ENCODE measurements at places on chromosomes 2 and 18.

GRCh38 chr2:148023861-148024260 is 3.0 kb downstream of the MBD5 start:
- DNase-seq: no peak

GRCh38 chr18:58468191-58468590 is 160.7 kb downstream of the ALPK2 start:
- no peak for DNase-seq

DNA sequence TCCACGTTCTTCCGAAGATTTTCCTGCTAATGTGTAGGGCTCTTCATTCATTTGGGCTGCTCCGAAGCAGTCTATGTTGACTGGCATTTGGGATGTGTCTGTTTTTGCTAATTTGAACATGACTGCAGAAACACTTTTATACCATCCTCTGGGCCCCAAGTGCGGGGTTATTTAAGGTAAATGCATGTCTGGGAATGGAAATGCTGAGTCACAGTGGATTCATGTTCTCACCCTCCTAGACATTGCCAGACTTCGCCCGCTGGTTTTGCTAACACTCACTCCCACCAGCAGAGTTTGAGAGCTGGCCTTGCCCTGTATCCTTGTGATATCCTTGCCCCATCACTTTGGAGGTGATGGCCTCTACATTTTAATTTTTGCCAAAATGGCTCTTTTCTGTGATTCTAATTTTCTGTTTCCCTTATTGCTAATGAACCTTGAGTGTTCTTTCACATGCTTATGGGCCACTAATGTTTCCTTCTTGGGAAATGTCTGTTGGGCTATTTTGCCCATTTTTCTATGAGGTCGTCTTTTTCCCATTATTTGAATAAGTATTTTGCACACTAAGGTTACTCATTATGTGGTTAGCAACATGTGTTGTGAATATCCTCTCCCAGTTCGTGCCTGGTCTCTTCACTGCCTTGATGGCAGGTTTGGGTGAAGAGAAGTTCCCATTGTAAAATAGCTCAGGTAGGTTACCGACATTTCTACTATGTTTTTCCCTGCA is 204.1 kb downstream of the GLI2 start:
- no peak for DNase-seq

GRCh38 chr2:18500333-18500732 is 60.1 kb downstream of the RDH14 start:
- no peak for DNase-seq

GRCh38 chr2:99261242-99261641 is 5.8 kb upstream of the LYG2 start:
- DNase-seq: no peak

GRCh38 chr2:190800528-190800927 is 80.1 kb upstream of the GLS start:
- DNase-seq: no peak

GRCh38 chr18:7562491-7562890 is 4.6 kb upstream of the PTPRM start:
- no peak for DNase-seq

DNA sequence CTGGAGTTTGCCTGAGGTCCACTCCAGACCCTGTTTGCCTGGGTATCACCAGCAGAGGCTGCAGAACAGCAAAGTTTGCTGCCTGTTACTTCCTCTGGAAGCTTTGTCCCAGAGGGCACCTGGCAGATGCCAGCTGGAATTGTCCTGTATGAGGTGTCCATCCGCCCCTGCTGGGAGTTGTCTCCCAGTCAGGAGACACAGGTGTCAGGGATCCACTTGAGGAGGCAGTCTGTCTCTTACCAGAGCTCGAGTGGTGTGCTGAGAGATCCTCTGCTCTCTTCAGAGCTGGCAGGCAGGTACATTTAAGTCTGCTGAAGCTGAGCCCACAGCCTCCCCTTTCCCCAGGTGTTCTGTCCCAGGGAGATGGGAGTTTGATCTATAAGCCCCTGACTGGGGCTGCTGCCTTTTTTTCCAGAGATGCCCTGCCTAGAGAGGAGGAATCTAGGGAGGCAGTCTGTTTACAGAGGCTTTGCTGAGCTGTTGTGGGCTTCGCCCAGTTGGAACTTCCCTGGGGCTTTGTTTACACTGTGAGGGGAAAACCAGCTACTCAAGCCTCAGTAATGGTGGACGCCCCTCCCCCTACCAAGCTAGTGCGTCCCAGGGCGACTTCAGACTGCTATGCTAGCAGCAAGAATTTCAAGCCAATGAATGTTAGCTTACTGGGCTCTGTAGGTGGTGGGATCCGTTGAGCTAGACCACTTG is 34.7 kb downstream of the TFPI start:
- DNase-seq: no peak
